Esophagus muscularis mucosa (tissue), 4 donors: ENCODE measurements at places on chromosomes 1 and 21. TPM values are rescaled to one million over a fixed set of nuclear protein-coding genes. Genes with fewer than 3 reads are reported as not detected.
A peak's percentile ranks its signal among the peaks of the same experiment; 100 is the strongest.

The FCER1G gene
- 32.8 TPM for total RNA-seq

GRCh38 chr1:156090840-156091188, 8.5 kb upstream of the MEX3A start:
- H3K36me3 ChIP-seq, result no peaks in the 10 kb centered on the region
- peak; percentile 96 for DNase-seq
- H3K27ac ChIP-seq, result no peak overlapping the region
- no peaks in the 10 kb centered on the region for H3K27me3 ChIP-seq
- H3K4me3 ChIP-seq, result no peak overlapping the region

GRCh38 chr1:47569681-47570470, 132.0 kb downstream of the FOXD2 start:
- no peaks in the 10 kb centered on the region for H3K36me3 ChIP-seq
- DNase-seq, result no peak
- no peak overlapping the region for H3K27ac ChIP-seq
- no peaks in the 10 kb centered on the region for H3K27me3 ChIP-seq

The EDARADD gene
- total RNA-seq, result 1.6 TPM

GRCh38 chr21:36902793-36903192, 63.7 kb downstream of the HLCS start:
- no peaks in the 10 kb centered on the region for H3K36me3 ChIP-seq
- no peaks in the 10 kb centered on the region for H3K27me3 ChIP-seq
- no peak overlapping the region for H3K27ac ChIP-seq
- no peaks in the 10 kb centered on the region for H3K4me1 ChIP-seq
- no peak overlapping the region for H3K4me3 ChIP-seq

The POU3F1 gene
- total RNA-seq, result 0.33 TPM

GRCh38 chr21:20783611-20784010, 214.6 kb upstream of the NCAM2 start:
- no peaks in the 10 kb centered on the region for H3K27me3 ChIP-seq
- no peak overlapping the region for H3K27ac ChIP-seq
- DNase-seq, result no peak
- no peaks in the 10 kb centered on the region for H3K4me1 ChIP-seq
- H3K4me3 ChIP-seq, result no peak overlapping the region

The RORC gene
- total RNA-seq, result 0.11 TPM

- H3K4me1 ChIP-seq, result no peaks in the 10 kb centered on the region
- H3K4me3 ChIP-seq, result no peak overlapping the region
- no peak overlapping the region for H3K27ac ChIP-seq
- no peaks in the 10 kb centered on the region for H3K36me3 ChIP-seq
- peaks cover 11% of the 10 kb centered on the region for H3K27me3 ChIP-seq
Observed at GRCh38 chr1:156371553-156372264, 2.7 kb downstream of the RHBG start.

DNA sequence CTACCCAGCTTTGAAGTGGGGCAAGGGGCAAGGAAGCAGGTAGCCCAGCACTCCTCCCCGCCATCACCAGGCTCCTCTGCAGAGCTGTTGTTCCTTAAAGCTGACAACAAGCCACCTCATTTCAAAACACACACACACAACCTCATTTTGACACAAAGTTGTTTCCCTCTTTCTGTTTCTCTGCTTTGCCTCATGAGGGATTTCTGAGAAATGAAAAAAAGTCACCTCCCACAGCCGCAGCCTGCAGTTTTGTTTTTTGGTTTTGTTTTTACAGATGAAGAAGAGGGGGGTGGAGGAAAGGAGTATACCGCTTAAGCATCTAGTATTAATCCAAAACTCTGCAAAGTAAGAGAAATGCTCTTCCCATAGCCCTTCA, 12.1 kb downstream of the MCL1 start:
- peak overlapping the region; percentile 52 for H3K4me3 ChIP-seq
- H3K4me1 ChIP-seq, result peaks cover 96% of the 10 kb centered on the region
- peaks cover 31% of the 10 kb centered on the region for H3K36me3 ChIP-seq
- peak overlapping the region; percentile 99 for H3K27ac ChIP-seq
- H3K27me3 ChIP-seq, result no peaks in the 10 kb centered on the region
- DNase-seq, result no peak

The SYCP1 gene
- total RNA-seq, result not detected

GRCh38 chr1:31626223-31627207, 9.0 kb downstream of the HCRTR1 start:
- H3K27me3 ChIP-seq, result no peaks in the 10 kb centered on the region
- peaks cover 38% of the 10 kb centered on the region for H3K36me3 ChIP-seq
- no peak overlapping the region for H3K4me3 ChIP-seq
- peaks cover 25% of the 10 kb centered on the region for H3K4me1 ChIP-seq
- peak overlapping the region; percentile 44 for H3K27ac ChIP-seq

DNA sequence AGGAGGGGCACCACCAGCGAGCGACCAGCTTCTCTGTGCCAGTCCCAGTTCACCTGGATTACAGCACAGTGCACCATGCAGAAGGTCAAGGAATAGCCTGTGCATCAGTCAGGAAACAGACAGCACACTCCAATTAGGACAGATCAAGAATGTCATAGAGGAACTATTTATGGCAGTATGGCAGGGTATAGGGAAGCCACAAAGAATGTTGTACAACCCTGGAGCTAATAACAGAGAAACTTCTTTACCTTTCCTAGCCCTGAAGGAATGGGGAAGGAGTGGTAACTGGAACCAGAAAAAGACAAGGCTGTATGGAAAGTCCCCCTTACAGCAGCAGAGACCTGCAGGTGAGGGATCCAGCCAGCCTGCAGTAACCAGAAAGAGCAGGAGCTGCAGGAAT, 87.8 kb upstream of the USP24 start:
- H3K4me1 ChIP-seq, result no peaks in the 10 kb centered on the region
- DNase-seq, result no peak
- H3K27ac ChIP-seq, result no peak overlapping the region
- H3K27me3 ChIP-seq, result no peaks in the 10 kb centered on the region
- no peaks in the 10 kb centered on the region for H3K36me3 ChIP-seq

The CLCA1 gene
- total RNA-seq, result 0.11 TPM

- H3K4me1 ChIP-seq, result no peaks in the 10 kb centered on the region
- H3K27me3 ChIP-seq, result no peaks in the 10 kb centered on the region
- DNase-seq, result no peak
- no peak overlapping the region for H3K4me3 ChIP-seq
- no peak overlapping the region for H3K27ac ChIP-seq
Observed at GRCh38 chr1:7011826-7012225, 226.6 kb downstream of the CAMTA1 start.

DNA sequence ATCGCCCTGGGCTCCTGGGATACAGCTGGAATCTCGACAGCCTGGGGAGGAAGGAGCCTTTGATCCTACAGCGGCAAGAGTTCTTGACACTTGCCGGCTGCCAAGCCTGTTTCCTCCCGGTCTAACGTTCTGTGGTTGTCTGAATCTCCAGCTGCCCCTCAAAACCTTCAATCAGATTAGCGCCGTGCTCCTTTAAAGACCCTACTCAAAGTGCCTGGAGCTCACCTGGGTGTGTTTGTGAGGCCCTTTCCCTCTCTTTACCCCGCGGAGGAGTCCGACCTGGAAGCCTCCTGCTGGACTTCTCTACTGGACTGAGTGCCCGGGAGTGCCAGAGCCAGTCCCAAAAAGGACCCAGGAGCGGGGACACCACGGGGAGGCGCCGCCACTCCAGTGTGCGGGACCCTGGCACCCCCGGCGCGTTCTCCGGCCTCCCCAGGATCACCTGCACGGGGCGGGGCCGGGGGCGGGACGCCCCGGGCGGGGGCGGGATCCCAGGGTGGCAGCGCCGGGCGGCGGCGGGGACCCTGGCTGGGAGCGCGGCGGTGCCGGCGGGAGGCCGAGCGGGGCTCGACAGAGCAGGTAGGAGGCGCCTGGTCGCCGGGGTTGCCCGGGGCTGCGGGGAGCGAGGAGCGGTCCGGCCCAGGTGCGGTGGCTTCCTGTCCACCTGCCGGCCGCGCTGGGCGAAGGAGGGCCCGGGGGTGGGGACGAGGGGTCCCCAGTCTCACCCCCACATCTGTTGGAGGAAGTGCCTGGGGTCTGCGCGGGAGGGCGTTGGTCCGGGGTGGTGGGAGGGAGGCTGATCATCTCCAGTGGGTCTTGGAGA, at the start of gene NCMAP:
TSS of gene NCMAP (plus strand) at position 497 of the 823 bp plus-strand sequence. CDS start 39,344 bp downstream, outside the sequence.
- H3K27me3 ChIP-seq, result peaks cover 68% of the 10 kb centered on the region
- no peak for DNase-seq
- peak within 1 kb of the TSS; percentile 36 for H3K4me3 ChIP-seq
- no peak within 1 kb of the TSS for H3K27ac ChIP-seq

The ATP6V1G3 gene
- not detected for total RNA-seq

- H3K4me3 ChIP-seq, result no peak overlapping the region
- peaks cover 15% of the 10 kb centered on the region for H3K4me1 ChIP-seq
- no peaks in the 10 kb centered on the region for H3K27me3 ChIP-seq
- no peaks in the 10 kb centered on the region for H3K36me3 ChIP-seq
- H3K27ac ChIP-seq, result no peak overlapping the region
Observed at GRCh38 chr1:84365225-84366221, 32.8 kb upstream of the DNASE2B start.

DNA sequence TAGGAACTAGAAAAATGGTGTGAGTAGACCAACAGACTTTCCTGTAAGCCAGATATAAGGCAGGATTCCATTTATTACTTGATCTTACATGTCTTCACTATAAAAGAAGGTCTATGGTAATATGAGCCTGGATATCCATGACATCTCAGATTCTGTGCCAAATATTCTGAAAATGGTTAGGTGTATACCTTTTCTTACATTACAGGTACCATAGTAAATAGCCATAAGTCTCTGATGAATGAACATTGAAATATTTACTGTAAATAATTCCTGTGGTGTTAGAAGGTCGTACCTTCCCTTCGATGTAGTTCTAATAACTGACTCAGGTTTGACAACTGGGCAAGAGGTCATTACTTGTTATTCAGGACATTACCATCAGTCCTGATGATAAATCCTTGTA, 657.9 kb downstream of the BRINP3 start:
- DNase-seq, result no peak
- peaks cover 7% of the 10 kb centered on the region for H3K4me1 ChIP-seq
- no peak overlapping the region for H3K4me3 ChIP-seq
- H3K27me3 ChIP-seq, result no peaks in the 10 kb centered on the region
- no peak overlapping the region for H3K27ac ChIP-seq

- H3K36me3 ChIP-seq, result peaks cover 92% of the 10 kb centered on the region
- DNase-seq, result no peak
- H3K4me1 ChIP-seq, result no peaks in the 10 kb centered on the region
- H3K27ac ChIP-seq, result no peak overlapping the region
Observed at GRCh38 chr1:37540036-37540785, 13.9 kb downstream of the SNIP1 start.

- no peak for DNase-seq
- no peak overlapping the region for H3K27ac ChIP-seq
Observed at GRCh38 chr1:152039886-152040285, 3.1 kb upstream of the S100A11 start.

The NPR1 gene
- total RNA-seq, result 24.9 TPM

- no peaks in the 10 kb centered on the region for H3K4me1 ChIP-seq
- no peak for DNase-seq
- no peaks in the 10 kb centered on the region for H3K36me3 ChIP-seq
- no peak overlapping the region for H3K27ac ChIP-seq
- no peak overlapping the region for H3K4me3 ChIP-seq
- H3K27me3 ChIP-seq, result no peaks in the 10 kb centered on the region
Observed at GRCh38 chr1:29849038-29849750, 612.9 kb downstream of the PTPRU start.

DNA sequence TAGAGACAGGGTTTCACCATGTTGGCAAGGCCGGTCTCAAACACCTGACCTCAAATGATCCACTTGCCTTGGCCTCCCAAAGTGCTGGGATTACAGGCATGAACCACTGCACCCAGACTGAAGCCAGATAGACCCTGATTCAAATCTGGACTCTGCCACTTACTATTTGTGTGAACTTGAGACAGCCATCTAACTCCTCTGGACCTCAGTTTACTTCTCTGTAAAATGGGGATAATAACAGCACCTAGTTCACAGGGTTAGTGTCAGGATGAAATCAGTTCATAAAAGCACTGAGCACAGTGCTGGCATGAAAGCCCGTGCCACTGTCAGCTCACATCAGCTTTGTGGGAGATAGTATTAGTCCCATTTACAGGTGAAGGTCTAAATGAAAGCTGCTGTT, 28.5 kb downstream of the RAB3B start:
- H3K27me3 ChIP-seq, result no peaks in the 10 kb centered on the region
- H3K4me3 ChIP-seq, result no peak overlapping the region
- H3K4me1 ChIP-seq, result no peaks in the 10 kb centered on the region
- no peaks in the 10 kb centered on the region for H3K36me3 ChIP-seq
- no peak overlapping the region for H3K27ac ChIP-seq

GRCh38 chr1:116373431-116374352, 648 bp downstream of the ATP1A1 start:
- H3K36me3 ChIP-seq, result no peaks in the 10 kb centered on the region
- H3K27me3 ChIP-seq, result no peaks in the 10 kb centered on the region
- H3K27ac ChIP-seq, result peak overlapping the region; percentile 97
- H3K4me1 ChIP-seq, result peaks cover 55% of the 10 kb centered on the region
- peak overlapping the region; percentile 84 for H3K4me3 ChIP-seq
- DNase-seq, result no peak

DNA sequence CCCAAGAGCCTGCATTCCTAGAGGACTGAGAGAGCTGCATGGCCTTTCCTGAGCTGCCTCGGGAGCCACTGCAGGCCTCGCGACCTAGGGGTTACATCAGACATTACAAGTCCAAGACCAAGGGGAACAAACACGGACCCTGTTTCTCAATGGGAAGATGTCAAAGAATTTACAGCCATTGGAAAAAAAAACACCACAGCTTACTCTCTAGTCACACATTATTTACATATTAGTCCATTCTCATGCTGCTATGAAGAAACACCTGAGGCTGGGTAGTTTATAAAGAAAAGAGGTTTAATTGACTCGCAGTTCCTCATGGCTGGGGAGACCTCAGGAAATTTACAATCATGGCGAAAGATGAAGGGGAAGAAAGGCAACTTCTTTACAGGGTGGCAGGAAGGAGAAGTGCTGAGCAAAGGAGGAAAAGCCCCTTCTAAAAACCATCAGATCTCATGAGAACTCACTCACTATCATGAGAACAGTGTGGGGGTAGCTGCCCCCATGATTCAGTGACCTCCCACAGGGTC, 8.4 kb upstream of the PRMT2 start:
- no peaks in the 10 kb centered on the region for H3K36me3 ChIP-seq
- H3K4me3 ChIP-seq, result no peak overlapping the region
- H3K4me1 ChIP-seq, result peaks cover 4% of the 10 kb centered on the region
- no peaks in the 10 kb centered on the region for H3K27me3 ChIP-seq

DNA sequence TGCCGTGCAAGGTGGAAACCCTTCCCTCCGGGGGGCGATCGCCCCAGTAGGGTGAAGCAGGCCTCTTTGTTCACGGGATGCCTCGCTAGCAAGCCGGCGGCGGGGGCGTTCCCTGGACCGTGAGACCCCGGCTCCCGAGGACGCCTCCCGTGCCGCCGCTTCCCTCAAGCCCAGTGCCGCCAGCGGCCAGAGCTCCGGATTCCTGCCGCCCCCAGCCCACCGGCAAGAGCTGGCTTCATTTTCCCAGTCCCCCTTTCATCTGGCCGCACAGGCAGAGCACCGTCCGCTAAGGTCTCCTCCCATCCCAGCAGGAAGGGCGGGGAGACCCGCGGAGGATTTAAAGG, 16.3 kb downstream of the IER5 start:
- DNase-seq, result no peak
- H3K4me1 ChIP-seq, result peaks cover 57% of the 10 kb centered on the region
- H3K27me3 ChIP-seq, result no peaks in the 10 kb centered on the region
- H3K36me3 ChIP-seq, result no peaks in the 10 kb centered on the region

The SELL gene
- total RNA-seq, result 0.42 TPM
